MCF 10A (cell line): ENCODE measurements at places on chromosomes 7 and 10. TPM values are rescaled to one million over a fixed set of nuclear protein-coding genes. Genes with fewer than 3 reads are reported as not detected.

GRCh38 chr7:24720283-24720682 lies 37.0 kb downstream of the GSDME start:
- no peak for DNase-seq

DNA sequence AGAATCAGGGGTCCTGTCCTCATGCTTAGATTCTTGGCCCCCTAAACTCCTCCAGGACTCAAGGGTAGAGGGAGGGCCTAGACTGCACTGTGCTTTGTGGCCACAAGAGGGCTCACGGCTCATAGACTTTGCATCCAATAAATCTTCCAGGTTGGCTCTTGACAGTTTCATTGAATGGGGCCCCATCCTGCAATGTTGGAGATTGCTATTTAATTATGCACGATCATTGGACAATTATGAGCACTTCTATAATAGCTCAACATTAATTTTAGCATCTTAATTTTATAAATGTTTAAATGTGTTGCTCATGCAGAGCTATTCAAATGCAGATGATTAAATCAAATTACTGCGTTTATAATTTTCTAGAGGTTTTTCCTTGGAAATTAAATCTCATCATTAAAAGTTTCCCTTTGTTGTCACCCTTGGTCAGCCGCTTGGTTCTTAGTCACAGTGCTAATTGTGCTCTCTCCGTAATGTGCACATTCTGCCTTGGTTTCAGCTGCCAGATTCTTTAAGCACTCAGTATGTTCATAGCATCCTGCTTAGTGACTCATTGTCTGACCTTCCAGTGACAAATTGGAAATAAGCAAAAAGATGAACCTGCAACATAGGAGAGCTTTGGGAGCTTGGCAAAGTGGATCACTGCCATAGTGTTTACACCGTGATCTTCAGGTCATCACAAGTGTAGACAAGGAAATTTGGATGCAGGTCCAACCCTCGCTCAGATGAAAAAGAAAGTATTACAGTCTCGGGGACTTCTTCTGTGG lies 33.4 kb upstream of the PLPP4 start:
- DNase-seq, result peak; percentile 70

GRCh38 chr7:23898619-23899018 lies 188.6 kb downstream of the STK31 start:
- DNase-seq, result no peak

DNA sequence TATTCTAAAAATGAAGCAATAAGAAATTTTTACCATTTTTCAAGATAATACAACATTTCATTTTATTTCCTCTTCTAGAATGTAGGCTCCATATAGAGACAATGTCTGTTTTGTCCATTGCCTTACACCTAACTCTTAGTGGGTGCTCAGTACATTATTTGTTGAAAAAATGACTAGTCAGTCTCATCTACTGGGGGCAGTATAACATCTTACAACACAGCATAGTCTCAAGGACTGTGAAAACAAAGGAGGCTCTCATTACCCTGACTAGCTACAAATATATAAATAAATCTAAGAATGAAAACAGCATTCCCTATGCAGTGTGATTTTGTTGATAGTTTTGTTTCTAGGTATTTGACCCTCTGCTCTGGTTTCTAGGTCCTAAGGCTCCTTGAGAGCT lies 11.6 kb downstream of the CRPPA start:
- no peak for DNase-seq

TRPV6 gene
- 0.30 and 0.44 TPM in 2 replicates for total RNA-seq
